ENCODE measurements at places on chromosomes 16 and 17.

DNA sequence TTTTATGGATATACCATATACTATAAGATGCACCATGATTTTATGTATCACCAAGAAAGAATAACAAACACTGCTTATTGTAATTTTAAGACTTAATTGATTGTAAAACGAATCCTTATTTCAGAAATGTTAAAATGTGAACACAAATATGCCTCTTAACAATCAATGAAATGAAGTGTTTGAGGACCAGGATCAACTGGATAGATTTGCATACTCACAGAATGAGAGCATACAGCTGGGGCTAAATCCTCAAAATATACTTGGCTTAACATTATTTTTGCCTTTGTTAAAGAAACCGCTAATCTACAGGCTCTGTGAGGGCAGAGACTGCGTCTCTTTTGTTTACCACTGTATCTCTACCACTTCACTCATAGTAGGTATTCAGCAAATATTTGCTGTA, 93.6 kb downstream of the SPACA3 start:
- no peak for DNase-seq

GRCh38 chr16:46882304-46882939, 1.7 kb upstream of the GPT2 start:
- no peak for DNase-seq

- peak; percentile 77 for DNase-seq
These were observed 53.5 kb downstream of the SREBF1 start for GRCh38 chr17:17783116-17783824.

- DNase-seq: no peak
These were observed 342.5 kb upstream of the C16orf82 start for GRCh38 chr16:26724189-26724588.

- no peak for DNase-seq
These were observed 24.6 kb downstream of the MYH11 start for GRCh38 chr16:15832241-15832640.

GRCh38 chr17:34254651-34255380, at the start of gene CCL2:
CCL2 (plus strand) TSS chr17:34255285; CDS start chr17:34255350, 65 bp downstream.
- DNase-seq: no peak

GRCh38 chr16:89661215-89661614, 3.6 kb downstream of the SPATA33 start:
- no peak for DNase-seq

GRCh38 chr17:47135235-47135634, 53.9 kb downstream of the CDC27 start:
- DNase-seq: no peak

DNA sequence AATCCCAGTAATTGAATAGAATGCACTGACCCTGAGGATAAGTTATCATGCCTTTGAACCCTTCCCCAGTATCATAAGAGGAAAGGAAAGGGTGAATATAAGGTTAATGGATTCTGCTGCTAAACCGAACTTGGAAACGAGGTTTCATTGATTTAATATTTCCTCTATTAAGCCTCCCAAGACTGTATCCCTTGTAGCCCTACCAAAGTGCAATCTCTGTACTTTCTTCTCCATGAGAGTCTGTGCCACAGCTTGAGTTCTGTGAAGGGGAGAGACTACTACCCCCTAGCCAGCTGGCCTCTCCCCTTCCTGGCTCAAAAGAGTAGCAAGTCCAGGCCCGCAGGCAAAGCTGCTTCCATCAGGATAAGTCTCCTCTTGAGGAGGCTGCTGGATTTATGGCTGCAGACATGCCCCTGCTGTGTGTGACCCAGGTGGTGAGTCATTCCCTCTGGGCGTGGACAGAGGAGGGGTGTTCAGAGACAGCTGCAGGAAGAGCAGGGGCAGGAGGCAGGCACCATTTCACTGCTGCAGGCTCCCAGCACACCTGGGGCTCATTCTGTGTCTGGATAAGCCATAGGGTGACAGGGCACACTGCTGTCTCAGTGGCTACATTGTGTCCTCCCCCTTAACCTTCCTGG, 58.4 kb downstream of the TOM1L2 start:
- peak; percentile 62 for DNase-seq

DNA sequence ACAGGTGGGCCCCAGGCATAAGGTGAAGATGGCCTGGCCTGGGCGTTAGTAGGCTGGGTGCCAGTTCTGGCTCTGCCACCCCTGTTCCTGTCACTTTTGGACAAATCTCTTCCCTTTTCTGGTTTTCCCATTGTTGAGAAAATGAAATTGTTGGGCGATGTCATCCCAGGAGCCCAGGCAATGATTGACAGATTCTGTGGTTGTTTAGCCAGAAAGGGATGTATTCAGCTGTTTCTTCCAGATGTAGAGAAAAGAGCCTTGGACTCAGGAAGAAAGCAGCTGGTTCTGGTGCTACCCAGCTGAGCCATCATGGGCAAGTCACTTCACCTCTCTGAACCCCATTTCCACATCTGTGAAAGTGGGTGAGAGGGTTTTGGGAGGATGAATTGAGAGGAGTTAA, 60.1 kb upstream of the MRTFB start:
- no peak for DNase-seq

GRCh38 chr17:17431605-17432004, 45.2 kb upstream of the MED9 start:
- no peak for DNase-seq

GRCh38 chr17:43469145-43469544, 14.6 kb upstream of the DHX8 start:
- DNase-seq: no peak

DNA sequence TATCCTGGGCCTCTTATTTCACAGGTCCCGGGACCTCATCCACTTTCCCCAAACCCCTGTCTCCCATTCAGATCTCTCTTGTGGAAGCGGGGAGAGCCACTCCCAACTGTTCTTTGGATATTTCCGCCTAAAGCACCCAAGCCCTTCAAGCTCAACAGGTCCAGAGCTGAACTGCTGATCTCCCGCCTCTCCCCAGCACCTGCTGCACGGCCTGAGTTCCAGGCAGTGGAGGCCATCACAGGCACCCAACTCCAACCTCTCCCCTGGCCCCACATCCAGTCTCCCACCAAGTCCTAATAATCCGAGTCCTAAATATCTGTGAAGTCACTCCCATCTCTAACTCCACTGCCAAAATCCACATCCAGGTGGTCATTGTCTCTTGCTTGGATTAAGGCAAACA, 6.5 kb downstream of the ITGA2B start:
- DNase-seq: no peak

DNA sequence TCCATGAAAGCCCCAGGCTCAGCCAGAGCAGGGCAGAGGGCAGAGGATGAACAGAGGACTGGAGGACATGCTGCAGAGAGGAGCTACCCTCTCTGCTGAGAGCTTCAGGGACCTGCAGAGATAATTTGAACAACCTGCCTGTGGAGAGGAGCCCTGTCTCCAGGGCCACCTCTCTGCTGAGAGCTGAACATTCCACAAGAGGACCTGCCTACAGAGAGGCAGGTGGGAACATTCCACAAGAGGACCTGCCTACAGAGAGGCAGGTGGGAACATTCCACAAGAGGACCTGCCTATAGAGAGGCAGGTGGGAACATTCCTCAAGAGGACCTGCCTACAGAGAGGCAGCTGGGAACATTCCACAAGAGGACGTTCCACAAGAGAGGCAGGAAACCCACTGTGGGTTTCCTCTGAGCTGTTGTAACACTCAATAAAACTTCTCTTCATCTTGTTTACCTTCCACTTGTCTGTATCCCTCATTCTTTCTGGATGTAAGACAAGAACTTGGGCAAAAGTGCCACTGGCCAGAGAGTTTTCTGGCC, 551.9 kb upstream of the CA10 start:
- DNase-seq: no peak

- DNase-seq: no peak
These were observed 39.2 kb upstream of the IRX3 start for GRCh38 chr16:54325616-54326265.

DNA sequence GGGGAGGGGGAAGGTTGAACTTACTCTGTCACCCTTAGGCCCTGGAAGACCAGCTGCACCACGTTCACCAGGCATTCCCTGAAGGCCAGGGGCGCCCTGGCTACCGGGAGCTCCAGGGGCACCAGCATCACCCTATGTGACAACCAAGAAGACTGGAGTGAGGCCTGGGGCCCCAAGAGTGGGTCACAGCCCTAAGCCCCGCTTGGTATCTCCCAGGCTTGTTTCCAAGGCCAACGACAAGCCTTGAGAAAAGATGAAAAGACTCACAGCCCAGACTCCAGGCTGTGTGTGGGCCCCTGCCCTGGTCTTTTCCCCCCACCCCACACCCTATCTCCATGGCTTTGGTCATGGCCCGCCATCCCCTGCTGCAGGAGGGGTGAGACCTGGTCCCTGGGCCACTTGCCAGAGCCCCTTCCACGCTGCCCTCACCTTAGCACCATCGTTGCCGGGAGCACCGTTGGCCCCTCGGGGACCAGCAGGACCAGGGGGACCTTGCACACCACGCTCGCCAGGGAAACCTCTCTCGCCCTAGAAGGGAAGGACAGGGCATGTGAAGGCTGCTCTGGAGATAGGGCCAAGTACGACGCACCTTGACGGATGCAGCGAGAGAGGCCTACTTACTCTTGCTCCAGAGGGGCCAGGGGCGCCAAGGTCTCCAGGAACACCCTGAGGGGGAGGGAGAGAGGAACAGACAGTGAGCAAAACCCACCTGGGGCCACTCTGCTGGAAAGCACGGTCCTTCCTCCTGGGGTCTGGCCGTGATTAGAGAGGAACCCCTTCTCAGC, 9.9 kb downstream of the COL1A1 start:
- DNase-seq: no peak

DNA sequence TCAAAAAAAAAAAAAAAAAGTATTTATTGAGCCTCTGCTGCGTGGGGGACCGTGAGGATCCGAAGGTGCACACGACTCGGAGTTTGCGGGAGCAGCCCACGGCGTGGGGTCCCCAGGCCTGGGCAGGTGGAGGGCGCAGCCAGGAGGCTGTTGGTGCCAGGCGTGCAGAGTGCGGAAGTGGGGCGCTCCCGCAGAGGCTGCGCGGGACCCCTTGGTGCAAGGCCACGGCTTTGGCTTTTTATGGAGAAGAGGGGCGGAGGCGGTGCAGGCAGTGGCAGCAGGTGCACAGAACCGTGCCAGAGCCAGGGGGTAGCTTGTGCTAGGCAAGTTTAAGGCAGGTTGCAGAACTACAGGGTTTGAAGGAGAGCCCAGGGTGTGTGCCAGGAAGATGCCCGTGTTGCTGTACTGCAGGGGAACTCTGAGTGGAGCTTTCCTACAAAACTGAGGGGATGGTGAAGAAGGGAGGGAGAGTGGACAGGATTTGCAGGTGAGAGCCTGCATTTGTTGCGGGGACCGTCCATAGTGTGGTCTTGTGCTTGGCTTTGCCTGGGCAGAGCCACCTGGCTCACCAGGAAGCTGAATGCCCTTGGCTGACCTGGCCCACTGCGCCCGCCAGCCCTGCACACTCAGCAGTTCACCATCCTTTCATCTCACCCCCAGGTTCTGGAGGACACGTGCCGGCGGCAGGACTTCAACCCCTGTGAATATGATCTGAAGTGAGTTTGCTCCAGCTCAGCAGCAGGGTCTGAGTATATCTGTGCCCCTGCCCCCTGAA, 1.3 kb downstream of the ASPSCR1 start:
- no peak for DNase-seq

- DNase-seq: peak; percentile 63
These were observed 17.6 kb downstream of the MAPK8IP3 start for GRCh38 chr16:1723450-1724147.

DNA sequence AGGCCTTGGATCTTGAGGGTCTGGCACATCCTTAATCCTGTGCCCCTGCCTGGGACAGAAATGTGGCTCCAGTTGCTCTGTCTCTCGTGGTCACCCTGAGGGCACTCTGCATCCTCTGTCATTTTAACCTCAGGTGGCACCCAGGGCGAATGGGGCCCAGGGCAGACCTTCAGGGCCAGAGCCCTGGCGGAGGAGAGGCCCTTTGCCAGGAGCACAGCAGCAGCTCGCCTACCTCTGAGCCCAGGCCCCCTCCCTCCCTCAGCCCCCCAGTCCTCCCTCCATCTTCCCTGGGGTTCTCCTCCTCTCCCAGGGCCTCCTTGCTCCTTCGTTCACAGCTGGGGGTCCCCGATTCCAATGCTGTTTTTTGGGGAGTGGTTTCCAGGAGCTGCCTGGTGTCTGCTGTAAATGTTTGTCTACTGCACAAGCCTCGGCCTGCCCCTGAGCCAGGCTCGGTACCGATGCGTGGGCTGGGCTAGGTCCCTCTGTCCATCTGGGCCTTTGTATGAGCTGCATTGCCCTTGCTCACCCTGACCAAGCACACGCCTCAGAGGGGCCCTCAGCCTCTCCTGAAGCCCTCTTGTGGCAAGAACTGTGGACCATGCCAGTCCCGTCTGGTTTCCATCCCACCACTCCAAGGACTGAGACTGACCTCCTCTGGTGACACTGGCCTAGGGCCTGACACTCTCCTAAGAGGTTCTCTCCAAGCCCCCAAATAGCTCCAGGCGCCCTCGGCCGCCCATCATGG, 4.0 kb upstream of the ADGRG3 start:
- no peak for DNase-seq

GRCh38 chr16:3554351-3554928, 22.8 kb downstream of the NLRC3 start:
- DNase-seq: no peak
